ENCODE measurements at places on chromosomes 1 and 21. TPM values are rescaled to one million over a fixed set of nuclear protein-coding genes. Genes with fewer than 3 reads are reported as not detected.

Gene CD34
- not detected for total RNA-seq

Gene TMEM269
- 0.04 TPM for total RNA-seq

Gene TFF3
- total RNA-seq, result not detected

GRCh38 chr1:183654706-183655105 lies 1.6 kb upstream of the APOBEC4 start:
- DNase-seq, result no peak

GRCh38 chr1:32892368-32893197 lies 6.3 kb downstream of the HPCA start:
- no peak for DNase-seq

DNA sequence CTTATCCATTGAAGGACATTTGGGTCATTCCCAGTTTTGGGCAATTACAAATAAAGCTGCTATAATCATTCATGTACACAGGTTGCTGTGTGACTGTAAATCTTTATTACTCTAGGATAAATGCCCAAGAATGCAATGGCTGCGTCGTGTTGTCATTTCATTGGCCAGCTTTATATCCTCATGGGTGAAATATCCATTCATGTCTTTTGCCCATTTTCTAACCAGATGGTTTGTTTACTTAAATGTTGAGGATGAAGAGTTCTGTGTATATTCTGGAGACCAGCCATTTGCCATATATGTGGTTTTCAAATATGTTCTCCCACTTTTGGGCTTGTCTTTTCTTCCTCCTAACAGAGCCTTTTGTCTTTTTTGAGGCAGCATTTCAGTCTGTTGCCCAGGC lies 25.3 kb downstream of the TRIM11 start:
- DNase-seq, result no peak

DNA sequence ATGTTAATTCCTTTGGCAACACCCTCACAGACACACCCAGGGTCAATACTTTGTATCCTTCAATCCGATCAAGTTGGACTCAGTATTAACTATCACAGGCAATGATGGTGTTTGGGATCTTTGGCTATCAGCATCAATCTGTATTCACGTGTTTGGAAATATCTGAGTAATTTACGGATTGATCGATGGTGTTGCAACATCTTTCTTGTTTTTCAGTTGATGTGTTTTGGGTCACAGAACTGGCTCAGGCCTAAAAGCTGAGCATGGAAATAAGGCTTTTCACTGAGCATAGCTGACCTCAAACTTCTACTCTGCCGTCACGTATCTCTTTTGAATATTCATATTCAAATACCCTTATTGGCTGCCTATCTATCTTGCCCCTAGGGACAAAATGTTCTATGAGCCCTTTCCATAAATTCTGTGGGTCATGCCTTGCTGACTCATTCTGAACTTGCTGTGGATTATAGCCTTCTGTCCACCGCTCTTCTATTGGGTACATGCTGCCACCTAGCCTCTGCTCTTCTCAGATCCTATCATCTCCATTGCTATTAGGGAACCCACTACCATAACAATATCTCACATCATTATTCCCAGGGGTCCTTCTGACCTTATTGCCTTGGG lies 156.0 kb downstream of the PDE4B start:
- DNase-seq, result peak; percentile 53

GRCh38 chr1:202645097-202645476 lies 65.2 kb downstream of the SYT2 start:
- no peak for DNase-seq

DNA sequence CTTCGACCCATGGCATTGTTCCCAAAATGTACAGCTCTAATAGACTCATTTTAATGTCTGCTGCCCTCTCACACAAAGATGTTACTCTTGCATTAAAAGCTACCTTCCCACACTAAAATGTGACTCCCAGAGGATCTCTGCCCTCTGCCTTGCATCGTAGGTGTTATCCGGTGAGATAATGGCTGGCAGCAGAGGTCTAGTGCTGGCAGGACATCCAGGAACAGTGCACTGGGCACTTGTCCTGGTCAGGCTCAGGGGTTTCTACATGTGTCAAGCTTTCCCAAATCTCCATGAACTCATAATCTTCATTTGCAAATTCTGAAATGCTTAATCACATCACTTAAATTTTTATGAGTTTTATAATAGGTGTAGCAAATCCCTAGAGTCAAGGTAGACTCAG lies 310.6 kb downstream of the LRRIQ3 start:
- no peak for DNase-seq

GRCh38 chr21:38790961-38791360 lies 14.8 kb upstream of the ETS2 start:
- no peak for DNase-seq

All from H4 (cell line).